ENCODE measurements at places on chromosomes 5 and 9.

DNA sequence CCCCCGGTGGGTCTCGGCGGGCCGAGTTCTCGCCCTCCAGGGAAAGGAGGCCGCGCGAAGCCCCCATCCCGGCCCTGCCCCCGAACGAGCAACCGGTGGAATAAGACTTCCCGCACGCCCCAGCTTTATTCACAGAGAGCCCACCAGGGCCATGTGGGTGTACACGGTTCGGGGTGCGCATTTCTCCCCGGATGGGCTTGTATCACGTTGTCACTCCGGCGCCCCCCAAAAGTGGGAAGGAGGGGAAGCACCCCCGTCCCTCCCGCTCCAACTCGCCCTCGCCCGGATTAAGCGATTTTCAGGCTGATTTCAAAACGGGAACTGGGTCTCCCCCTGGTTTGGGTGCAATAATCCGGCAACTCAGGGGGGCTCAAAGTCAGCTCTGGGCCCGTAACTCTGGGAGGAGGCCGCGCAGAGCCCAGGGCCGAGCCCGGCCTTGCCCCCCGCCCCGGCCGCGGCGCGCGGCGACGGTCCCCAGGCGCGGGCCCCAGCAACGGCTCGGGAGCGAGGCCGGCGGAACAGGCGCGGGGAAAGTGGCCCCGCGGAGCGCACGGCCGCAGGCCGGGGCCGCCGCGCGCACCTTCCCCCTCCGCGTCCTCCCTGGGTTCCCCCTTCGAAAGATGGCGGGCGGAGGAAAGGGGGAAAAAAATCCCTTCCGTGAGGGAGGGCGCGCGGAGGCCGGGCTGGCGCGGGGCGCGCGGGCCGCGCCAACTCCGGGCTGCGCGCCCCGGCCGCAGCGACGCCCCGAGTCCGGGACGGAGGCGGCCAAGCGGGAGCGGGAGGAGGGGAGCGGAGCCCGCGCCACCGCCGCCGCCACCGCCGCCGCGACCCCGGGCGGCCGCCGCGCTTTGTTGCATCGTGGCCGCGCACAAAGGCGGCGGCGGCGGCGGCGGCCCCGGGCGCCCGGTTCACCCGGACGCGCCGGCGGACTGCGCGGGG is 644 bp downstream of the BRD3 start:
- DNase-seq, result no peak

GRCh38 chr9:136558373-136558772 is 12.5 kb upstream of the NOTCH1 start:
- DNase-seq, result no peak

GRCh38 chr5:76642390-76643040 is 19.3 kb upstream of the F2RL2 start:
- DNase-seq, result no peak

DNA sequence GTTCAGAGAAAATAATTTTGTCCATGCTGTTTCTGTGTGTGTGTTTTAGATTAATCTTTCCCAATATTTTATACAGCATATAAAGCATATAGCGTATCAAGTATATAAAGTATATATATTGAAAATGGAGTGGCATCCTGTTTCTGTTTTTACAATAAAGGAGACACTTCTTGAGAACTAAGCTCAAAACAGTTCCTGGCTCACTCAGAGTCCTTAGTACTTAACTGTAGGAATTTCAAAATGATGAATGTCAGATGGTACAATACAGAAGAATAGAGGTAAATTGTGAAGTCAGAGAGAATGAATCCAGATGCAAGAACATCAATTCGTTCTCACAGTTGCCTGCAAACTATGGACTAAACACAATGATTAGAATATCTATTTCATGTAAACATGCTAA is 68.7 kb upstream of the TAS2R1 start:
- no peak for DNase-seq

- no peak for DNase-seq
These were observed 53.9 kb downstream of the CSNK1A1 start for GRCh38 chr5:149497357-149497756.

DNA sequence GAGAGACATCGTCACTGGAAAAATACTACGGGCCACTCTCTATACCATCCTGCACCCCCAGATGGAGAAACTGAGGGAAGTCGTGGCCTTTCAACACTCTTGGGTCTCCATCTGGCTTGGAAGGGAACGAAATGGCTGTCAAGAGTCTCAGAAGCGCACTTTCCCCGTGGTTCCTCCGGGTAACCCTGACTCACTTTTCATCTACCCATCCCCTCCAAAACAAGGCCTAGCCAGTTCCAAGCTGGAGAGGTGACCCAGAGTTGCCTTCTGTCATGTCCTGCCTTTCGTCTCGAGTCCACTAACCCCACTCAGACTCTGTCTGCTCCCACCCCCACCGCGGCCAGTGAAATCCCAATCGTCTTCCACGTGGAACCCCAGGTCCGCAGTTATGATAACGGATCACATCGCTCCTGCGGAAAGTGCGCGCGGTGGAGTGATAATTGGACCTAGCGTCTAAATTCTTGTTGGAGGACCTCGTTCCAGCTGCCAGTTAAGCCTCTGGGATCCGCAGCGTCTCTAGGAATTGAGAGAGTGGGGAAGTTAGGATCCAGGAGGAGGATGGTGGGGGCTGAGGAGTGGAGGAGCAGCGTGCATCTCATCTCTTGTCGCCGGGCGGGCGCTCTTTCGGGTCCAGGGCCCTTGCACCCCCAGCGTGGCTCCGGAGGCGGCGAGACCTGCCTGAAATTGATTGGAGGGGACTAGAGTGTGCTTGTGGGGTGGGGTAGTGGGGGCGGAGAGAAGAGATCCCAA is 4.6 kb downstream of the CDKN2A start:
- DNase-seq, result no peak

DNA sequence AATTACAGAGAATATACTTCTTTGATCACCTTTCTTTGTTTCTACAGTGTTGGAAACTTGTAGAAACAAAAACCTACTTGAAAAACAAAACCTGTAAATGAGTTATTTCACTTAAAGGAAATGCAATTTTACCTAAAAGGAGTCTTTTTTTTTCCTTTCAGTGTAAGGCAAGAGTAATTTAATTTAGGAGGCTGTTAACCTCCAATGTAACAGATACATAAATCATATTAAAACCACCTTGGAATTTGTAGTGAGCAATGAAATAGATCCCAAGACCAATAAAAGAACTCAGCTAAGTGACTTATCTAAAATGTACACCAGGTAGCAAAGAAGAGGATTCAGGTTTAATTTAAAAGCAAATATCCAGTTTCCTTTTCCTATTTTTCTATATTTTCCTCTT is 524.8 kb downstream of the CSNK1G3 start:
- DNase-seq, result no peak

- DNase-seq, result no peak
These were observed 16.3 kb downstream of the LARP1 start for GRCh38 chr5:154771383-154771901.

DNA sequence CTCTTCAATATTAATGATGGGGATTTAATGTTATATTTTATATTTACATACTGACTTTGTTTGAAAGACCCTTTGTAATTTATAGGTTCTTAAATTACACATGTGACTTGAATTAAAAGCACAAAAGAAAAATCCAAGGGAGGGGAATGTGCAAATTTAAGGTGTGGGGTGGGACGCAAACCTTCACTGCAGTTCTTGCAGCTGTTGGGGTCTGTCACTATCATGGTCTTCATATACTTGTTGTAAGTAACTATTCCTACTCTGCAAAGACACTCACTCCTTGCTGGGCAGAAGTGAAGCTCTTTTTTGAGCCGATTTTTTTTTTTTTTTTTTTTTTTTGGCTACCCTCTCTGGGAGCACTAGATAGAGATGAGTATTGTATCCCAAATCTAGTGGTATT is 505.3 kb downstream of the ARHGEF28 start:
- DNase-seq, result no peak

GRCh38 chr5:12017007-12017406 is 112.8 kb upstream of the CTNND2 start:
- no peak for DNase-seq

GRCh38 chr9:35864695-35865255 is 5.4 kb downstream of the OR13J1 start:
- DNase-seq, result no peak

DNA sequence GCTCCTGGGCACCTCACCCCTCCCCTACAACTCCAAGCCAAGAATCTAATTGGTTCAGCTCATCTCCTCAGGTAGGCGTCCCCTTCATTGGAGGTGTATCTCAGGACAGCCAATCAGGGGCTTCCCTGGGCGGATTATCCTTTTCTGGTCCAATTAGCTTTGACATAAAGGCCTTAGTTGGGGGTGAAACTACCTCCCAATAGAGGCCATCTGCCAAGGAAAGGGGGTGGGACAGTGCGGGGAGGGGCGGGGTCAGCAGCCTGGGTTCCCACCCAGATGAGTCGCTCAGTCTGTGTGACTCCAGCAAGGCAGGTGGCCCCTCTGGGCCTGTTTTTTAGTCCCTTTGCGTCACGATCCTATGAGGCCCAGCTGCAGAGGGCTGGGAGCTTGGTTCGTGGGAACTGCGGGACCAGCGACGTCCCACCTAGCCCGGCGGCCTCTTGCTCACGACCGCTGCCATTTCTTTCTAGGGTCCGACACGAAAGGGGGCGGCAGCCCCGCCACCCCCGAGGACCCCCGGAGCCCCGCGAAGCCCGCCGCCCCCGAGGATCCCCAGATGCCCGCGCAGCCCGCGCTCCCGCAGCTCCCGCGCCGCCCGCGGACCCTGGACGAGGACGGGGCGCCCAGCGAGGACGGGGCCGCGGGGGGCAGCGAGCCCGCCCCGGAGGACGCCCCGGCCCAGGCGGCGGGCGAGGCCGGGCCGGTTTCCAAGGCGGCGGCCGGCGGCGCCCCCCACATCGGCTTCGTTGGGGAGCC is 8.9 kb downstream of the PRRT1B start:
- no peak for DNase-seq

DNA sequence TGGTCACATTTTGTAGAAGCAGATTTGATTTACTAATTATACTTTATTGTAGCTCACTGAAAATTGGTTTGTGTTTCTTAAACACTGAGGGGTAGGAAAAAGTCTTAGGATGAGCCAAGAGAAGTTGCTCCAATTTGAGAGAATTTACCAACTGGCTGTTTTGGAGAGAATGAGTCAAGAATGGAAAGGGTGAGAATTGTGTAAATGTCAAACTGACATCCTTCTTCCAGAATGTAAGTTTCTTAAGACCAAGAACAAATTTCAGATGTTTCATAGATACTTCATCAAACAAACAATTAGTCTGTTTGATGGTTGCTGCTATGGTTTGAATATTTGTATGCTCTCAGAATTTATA is 106.2 kb upstream of the TXNDC8 start:
- DNase-seq, result no peak

DNA sequence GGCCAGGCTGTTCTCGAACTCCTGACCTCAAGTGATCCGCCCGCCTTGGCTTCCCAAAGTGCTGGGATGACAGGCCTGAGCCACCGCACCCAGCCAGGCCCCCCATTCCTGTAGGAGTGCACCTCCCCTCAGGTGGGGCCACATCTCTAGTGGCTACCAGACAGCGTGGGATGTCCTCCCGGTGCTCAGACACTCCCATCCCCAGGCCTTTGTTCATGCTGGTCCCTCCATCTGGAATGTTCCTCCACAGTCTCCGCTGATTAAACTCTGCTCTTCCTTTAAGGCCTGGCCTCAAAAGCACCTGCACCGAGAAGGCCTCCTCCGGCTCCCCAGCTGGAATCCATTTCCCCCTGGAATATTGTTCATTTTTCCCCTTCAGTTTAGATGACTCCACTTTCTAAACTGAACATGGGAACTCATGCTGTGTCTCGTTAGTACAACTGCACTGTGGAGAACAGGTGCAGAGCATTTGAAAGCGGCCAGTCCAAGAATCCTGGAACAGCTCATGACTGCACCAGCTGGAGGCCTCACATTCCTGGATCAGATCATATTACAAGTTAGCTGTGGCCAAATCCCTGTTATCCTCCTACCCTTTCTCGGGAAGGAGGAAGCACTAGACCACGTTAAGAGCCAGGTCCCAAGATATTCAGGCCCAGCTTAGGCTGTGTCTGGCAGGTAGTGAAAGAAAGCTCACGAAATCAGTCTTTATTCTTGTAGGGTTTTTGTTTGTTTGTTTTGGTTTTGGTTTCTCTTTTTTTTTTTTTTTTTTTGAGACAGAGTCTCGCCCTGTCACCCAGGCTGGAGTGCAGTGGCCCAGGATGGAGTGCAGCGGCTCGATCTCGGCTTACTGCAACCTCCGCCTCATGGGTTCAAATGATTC is 10.8 kb upstream of the PRRC2B start:
- peak; percentile 68 for DNase-seq

DNA sequence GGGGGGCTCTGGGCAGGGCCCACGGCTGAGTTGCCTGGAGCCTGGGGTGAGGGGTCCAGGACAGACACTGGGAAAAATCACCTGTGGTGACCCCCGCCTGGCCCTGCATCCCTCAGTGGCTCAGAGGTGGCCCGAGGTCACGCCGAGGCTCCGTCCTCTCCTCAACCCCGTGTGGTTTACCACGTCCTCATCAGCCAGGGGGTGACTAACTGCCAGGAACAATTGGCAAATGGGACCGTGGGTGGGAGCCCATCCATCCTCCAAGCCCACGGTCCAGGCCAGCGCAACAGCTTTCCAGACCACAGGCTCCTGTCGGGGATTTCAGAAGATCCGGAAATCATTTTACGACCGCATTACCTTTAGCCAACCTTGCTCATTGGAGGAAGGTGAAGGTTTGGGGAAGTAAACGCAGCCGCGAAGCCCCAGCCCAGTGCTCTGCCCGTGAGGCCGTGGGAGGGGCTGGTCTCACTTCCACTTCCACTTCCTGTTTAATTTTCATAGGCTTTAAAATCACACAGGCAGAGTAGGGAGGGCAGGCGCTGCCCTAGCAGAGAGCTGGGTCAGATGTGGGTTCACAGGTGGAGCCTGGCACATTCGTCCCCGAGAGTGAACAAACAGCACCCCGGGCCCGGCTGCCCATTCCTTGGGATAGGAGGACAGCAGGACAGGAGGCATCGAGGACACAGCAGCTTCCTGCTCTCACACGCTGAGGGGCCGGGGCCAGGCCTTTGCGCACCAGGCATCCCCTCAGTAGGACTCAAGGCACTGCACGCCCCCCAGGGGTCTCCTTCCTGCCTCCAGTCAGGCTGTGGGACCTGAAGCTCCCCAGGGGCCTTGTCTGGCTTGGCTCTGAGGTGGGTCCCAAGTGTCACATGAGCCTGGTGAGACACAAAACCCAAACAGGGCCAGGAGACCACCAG is 19.8 kb upstream of the SLC9A3 start:
- no peak for DNase-seq

DNA sequence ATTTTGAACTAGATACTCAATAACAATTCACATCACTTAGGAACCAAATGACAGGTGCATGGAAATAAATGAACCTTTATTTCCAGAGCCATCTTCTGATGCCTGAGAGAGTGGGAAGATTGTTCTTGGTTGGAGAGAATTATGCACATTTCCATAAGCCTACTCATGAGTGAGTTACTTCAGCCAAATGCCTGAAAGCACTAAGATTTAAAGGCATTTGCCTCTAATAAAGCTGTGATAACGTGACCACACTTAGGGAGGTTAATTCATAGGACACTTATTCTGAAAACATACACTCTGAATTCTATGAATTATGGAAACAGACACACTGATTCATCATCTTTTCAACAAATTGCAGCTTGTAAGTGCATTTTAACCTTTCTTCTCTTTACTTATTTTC is 40.0 kb downstream of the KCTD16 start:
- DNase-seq, result no peak

GRCh38 chr9:133352635-133353340 is 3.5 kb downstream of the SURF1 start:
- no peak for DNase-seq

- DNase-seq, result no peak
These were observed 2.6 kb upstream of the PPARGC1B start for GRCh38 chr5:149727336-149728035.

- DNase-seq, result no peak
These were observed 203.4 kb downstream of the MCTP1 start for GRCh38 chr5:95081500-95081960.

- DNase-seq, result no peak
These were observed 709 bp downstream of the WHRN start for GRCh38 chr9:114504341-114505186.

All from NT2/D1 (cell line).